A549 treated with dexamethasone at 1 μM for 4 hours (cell line): ENCODE measurements at places on chromosomes 6 and 20. TPM values are rescaled to one million over a fixed set of nuclear protein-coding genes. Genes with fewer than 3 reads are reported as not detected.

The TP53TG5 gene
- total RNA-seq, result not detected in 5 replicates

The SLC22A3 gene
- 49.8 to 63.4 TPM (median 59.2 TPM) in 5 replicates for total RNA-seq

The C6orf141 gene
- total RNA-seq, result 6.3 to 8.8 TPM (median 7.4 TPM) in 5 replicates

The ARMC2 gene
- 1.8 to 2.6 TPM (median 2.0 TPM) in 5 replicates for total RNA-seq

The PNLDC1 gene
- total RNA-seq, result 0.04 to 0.06 TPM (median 0.05 TPM) in 3 of 5 replicates, not detected in the others

The DEFB124 gene
- 0.21 to 0.72 TPM (median 0.35 TPM) in 4 of 5 replicates, not detected in the other for total RNA-seq

The CRIP3 gene
- 0.11 to 0.71 TPM (median 0.28 TPM) in 5 replicates for total RNA-seq

The LAMP5 gene
- total RNA-seq, result 0.04 to 0.05 TPM in 2 of 5 replicates, not detected in the others

The NCOA7 gene
- 12.2 to 19.2 TPM (median 15.1 TPM) in 5 replicates for total RNA-seq

The FERMT1 gene
- 13.8 to 16.2 TPM (median 14.4 TPM) in 5 replicates for total RNA-seq

The HSD17B8 gene
- total RNA-seq, result 12.2 to 14.2 TPM (median 13.3 TPM) in 5 replicates

The ITPR3 gene
- 28.4 to 59.0 TPM (median 51.0 TPM) in 5 replicates for total RNA-seq

The SSTR4 gene
- 0.43 to 1.1 TPM (median 0.64 TPM) in 5 replicates for total RNA-seq

The IPCEF1 gene
- total RNA-seq, result 0.07 to 0.24 TPM (median 0.11 TPM) in 5 replicates

The ZNF334 gene
- total RNA-seq, result not detected in 5 replicates

The TRIM10 gene
- total RNA-seq, result 0.04 TPM in 1 of 5 replicates, not detected in the others

The EDN1 gene
- total RNA-seq, result 33.5 to 42.8 TPM (median 40.0 TPM) in 5 replicates

The PRPF6 gene
- total RNA-seq, result 47.9 to 59.1 TPM (median 58.3 TPM) in 5 replicates

The GRM1 gene
- total RNA-seq, result 0.03 to 0.04 TPM in 2 of 5 replicates, not detected in the others

The TRIM31 gene
- 0.69 to 0.76 TPM (median 0.70 TPM) in 5 replicates for total RNA-seq

The FAM83D gene
- total RNA-seq, result 49.2 to 69.9 TPM (median 64.9 TPM) in 5 replicates

The TBXT gene
- not detected in 5 replicates for total RNA-seq

The VSX1 gene
- total RNA-seq, result 0.69 to 1.3 TPM (median 0.88 TPM) in 5 replicates

The MARCKS gene
- total RNA-seq, result 9.4 to 16.2 TPM (median 15.4 TPM) in 5 replicates

The SLC17A3 gene
- 0.86 to 1.3 TPM (median 1.1 TPM) in 5 replicates for total RNA-seq

The C6orf52 gene
- total RNA-seq, result 1.6 to 2.0 TPM (median 1.6 TPM) in 5 replicates

The LHFPL5 gene
- total RNA-seq, result 0.08 to 0.17 TPM (median 0.16 TPM) in 3 of 5 replicates, not detected in the others

The BANF2 gene
- not detected in 5 replicates for total RNA-seq

The ORC3 gene
- total RNA-seq, result 14.8 to 20.3 TPM (median 16.6 TPM) in 5 replicates

The APCDD1L gene
- 0.07 to 0.18 TPM (median 0.11 TPM) in 4 of 5 replicates, not detected in the other for total RNA-seq

The PHF20 gene
- 33.6 to 40.3 TPM (median 38.0 TPM) in 5 replicates for total RNA-seq

The GTF2H4 gene
- total RNA-seq, result 17.2 to 21.4 TPM (median 19.3 TPM) in 5 replicates

The SGK1 gene
- total RNA-seq, result 84.4 to 106 TPM (median 91.9 TPM) in 5 replicates

The F13A1 gene
- 0.12 TPM in 1 of 5 replicates, not detected in the others for total RNA-seq

The PHF1 gene
- 10.9 to 17.3 TPM (median 15.4 TPM) in 5 replicates for total RNA-seq

The VNN1 gene
- total RNA-seq, result 0.03 to 0.05 TPM (median 0.04 TPM) in 4 of 5 replicates, not detected in the other

The ZNF165 gene
- total RNA-seq, result 0.73 to 0.88 TPM (median 0.81 TPM) in 5 replicates

The CNR1 gene
- total RNA-seq, result 1.2 to 2.0 TPM (median 1.7 TPM) in 5 replicates

The GSTA3 gene
- not detected in 5 replicates for total RNA-seq

The MAPK13 gene
- 0.48 to 0.63 TPM (median 0.58 TPM) in 5 replicates for total RNA-seq

The CAGE1 gene
- total RNA-seq, result 0.04 to 0.05 TPM in 2 of 5 replicates, not detected in the others
